Right lobe of liver (tissue), 6 donors: ENCODE measurements at places on chromosomes 16 and 17. TPM values are rescaled to one million over a fixed set of nuclear protein-coding genes. Genes with fewer than 3 reads are reported as not detected.
A peak's percentile ranks its signal among the peaks of the same experiment; 100 is the strongest.

DNA sequence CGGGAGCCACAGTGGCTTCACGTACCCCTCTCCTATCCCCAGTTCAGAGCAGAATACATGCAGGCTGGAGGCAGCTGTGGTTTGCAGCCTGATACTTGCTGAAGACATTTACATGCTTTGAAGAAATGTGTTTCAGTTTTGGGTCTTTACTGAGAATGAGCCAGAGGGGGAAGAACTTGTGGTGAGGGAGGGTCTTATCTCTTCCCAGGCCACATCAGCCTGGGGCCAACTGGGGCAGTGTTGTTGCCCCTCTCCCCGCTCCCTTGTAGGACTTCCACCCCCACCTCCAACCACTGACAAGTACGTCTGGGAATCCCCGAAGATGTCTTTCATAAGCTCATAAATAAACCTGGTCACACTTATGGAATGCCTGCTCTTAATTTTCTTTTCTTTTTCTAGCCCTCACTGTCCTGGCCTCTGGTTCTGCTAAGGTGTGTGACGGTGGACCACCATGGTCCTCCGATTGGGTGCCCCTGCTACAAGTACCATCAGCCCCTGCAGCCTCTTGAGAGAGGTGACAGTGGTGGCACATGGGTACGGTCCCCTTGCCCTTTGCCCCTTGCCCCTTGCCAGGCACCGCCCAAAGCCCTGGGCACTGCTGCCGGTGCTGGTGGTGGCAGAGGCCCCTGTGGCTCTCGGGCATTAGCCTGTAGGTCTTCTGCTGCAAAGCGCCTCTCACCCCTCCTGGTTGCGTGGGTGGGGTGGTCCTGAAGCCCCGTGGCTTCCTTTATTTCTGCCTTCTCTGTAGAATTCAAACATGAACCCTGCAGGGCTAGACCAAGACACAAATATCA is 144.8 kb upstream of the RPH3AL start:
- no peak for DNase-seq

Gene CDK3
- 2.2 TPM for total RNA-seq

Gene IKZF3
- 0.22 TPM for total RNA-seq

DNA sequence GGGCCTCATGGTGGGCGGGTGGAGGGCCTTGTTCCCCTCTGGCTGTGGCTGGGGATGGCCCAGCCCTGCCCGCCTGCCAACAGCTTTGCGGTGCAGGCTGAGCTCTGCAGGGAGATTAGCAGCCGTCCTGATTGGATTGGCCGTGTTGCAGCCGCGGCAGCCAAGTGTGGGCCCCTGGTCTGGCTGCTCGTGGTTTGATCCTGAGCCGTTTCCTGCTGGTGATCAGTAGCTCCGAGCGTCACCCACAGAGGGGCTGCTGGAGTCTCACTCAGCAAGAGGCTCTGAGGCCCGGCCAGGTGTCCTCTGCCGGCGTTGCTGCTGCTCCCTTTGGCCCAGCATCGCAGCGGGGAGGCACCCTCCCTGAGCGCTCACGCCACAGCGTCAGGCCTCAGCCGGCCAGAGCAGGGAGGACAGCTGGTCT is 32.5 kb downstream of the BAIAP2 start:
- no peak for DNase-seq

DNA sequence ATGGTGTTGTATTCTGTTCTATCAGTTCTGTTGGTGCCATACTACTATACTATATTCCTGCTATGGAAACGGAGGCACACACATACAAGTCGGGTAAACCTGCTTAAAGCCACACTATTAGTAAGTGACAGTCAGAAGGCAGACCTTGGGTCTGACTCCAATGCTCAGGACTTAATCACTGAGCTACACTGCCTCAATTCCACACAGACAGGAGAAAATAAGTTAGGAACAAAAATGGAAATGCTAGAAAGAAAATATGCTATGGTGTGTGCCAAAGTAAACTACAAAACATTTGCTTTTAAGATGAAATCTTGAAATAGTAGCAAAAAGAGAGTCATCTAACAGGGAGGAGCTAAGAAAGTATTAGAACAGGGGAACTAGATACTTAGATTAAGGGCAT is 48.1 kb downstream of the MYO1D start:
- no peak for DNase-seq

Gene CLDN6
- total RNA-seq: not detected

Gene KRT15
- total RNA-seq: not detected

Gene CRHR1
- total RNA-seq: not detected

DNA sequence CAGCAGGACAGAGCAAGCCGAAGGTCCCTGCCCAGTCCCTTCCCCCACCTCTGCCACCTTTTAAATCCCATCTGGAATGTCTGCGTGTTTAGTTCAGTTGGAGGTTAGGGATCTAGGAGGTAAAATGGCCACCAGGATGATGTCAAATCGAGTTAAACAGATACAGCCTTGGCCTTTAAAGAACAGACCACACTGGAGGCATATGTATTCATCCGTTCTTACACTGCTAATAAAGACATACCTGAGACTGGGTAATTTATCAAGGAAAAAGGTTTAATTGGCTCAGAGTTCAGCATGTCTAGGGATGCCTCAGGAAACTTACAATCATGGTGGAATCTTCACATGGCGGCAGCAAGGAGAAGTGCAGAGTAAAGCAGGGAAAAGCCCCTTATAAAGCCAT is 167.8 kb upstream of the CACNG5 start:
- DNase-seq: no peak

Gene P2RX1
- total RNA-seq: 0.55 TPM

DNA sequence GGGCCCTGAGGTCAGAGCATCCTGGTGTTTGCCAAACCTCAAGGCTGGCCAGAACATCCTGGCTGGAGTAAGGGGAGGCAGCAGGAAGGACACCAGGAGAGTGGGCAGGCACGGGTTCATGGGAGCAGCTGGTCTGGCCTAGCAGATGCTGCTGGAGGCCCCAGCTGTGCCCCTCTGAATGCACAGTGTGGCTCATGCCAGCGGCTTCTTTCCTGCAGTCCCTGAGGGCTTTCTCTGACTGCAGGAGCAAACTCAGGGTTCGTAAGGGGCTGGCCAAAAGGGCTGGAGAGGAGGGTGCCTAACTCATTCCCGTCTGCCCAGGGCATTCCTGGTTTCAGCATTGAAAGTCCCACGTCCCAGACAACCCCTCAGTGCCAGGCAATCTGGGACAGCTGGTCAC is 78.7 kb downstream of the ZDHHC7 start:
- DNase-seq: no peak

GRCh38 chr17:71184716-71185115 is 936.1 kb upstream of the SOX9 start:
- DNase-seq: no peak

DNA sequence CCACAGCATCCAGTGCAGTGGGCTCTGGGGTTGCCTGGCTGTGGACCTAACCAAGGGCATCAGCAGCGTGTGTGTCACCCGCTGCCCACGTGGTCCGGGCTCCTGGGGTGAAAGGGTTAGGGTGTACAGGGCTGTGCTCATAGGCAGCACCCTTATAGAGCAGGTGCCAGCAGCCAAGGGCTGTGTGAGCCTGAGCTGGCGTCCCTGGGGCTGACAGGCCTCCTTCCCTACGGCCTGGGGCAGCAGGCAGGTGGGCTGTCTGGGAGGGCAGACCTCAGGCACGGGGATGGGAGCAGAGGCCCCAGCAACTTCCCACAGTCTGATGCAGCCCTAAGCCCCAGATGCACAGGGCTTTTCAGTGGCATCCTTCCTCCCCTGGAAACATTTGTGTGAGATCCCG is 13.9 kb downstream of the CD300A start:
- DNase-seq: no peak

DNA sequence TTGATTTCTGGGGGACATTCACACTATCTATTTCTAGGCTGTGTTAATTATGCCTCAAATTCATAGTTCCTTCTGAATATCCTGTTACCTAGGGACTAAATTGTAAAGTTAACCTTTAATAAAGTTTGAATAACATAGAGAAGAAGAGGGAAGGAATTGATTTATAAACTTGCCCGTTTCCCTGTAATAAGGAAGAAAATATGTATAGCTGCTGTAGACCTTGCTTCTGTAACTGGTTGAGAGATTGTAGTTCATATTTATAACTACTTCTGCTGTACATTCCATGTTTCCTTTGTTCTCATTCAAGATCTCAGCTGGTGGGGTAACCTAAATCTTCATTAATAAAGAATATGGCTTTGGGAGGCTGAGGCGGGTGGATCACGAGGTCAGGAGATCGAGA is 19.2 kb downstream of the NF1 start:
- no peak for DNase-seq

GRCh38 chr17:73196500-73196899 is 3.6 kb downstream of the COG1 start:
- peak; percentile 49 for DNase-seq

Gene GDPD3
- total RNA-seq: 2.3 TPM
